ENCODE measurements at places on chromosomes 5 and 9. TPM values are rescaled to one million over a fixed set of nuclear protein-coding genes. Genes with fewer than 3 reads are reported as not detected.

Gene SIMC1
- 19.6 TPM for total RNA-seq

- no peaks in the 10 kb centered on the region for H3K36me3 ChIP-seq
- no peaks in the 10 kb centered on the region for H3K4me1 ChIP-seq
- DNase-seq = no peak
- H3K4me3 ChIP-seq = no peak overlapping the region
- H3K27ac ChIP-seq = no peak overlapping the region
These were observed 82.9 kb downstream of the FEM1C start for GRCh38 chr5:115461506-115462290.

DNA sequence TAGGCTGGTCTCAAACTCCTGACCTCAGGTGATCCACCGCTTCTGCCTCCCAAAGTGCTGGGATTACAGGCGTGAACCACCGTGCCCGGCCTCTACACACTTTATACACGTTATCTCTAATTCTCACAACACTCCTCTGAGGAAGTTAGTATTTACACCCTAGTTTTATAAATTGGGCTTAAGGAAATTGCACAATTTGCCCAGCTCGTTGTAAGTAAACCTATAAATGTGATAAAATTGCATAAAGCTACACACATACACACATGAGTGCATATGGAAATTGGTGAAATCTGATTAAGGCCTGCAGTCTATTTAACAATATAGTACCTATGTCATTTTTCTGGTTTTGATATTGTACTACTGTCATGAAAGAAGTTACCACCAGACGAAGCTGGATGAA, 4.4 kb upstream of the SLC4A9 start:
- no peaks in the 10 kb centered on the region for H3K27me3 ChIP-seq
- no peaks in the 10 kb centered on the region for H3K36me3 ChIP-seq
- peaks cover 19% of the 10 kb centered on the region for H3K4me1 ChIP-seq
- DNase-seq = no peak

DNA sequence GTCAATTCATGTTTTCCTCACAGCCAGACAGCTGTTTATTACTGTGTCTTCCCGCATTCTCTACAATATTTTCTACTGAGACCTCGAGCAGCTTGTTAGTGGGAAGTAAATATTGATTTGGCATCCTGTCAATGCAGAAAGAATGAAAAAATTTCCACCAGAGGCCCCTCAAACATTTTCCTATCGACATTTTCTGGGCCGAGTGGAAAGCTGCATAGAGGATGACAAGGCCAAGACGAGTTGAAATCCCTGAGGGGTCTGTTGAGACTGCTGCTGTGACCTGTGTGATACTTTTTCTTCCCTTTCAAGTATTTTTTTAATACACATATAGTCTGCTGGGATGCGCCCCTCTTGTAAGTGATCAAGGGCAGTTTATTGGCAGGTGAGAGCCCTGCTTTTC, 91.4 kb upstream of the SH3GL2 start:
- H3K27me3 ChIP-seq = no peaks in the 10 kb centered on the region
- H3K27ac ChIP-seq = no peak overlapping the region
- no peaks in the 10 kb centered on the region for H3K36me3 ChIP-seq
- H3K4me3 ChIP-seq = no peak overlapping the region
- DNase-seq = no peak
- H3K4me1 ChIP-seq = no peaks in the 10 kb centered on the region
